ENCODE measurements at places on chromosomes 6 and 20.

DNA sequence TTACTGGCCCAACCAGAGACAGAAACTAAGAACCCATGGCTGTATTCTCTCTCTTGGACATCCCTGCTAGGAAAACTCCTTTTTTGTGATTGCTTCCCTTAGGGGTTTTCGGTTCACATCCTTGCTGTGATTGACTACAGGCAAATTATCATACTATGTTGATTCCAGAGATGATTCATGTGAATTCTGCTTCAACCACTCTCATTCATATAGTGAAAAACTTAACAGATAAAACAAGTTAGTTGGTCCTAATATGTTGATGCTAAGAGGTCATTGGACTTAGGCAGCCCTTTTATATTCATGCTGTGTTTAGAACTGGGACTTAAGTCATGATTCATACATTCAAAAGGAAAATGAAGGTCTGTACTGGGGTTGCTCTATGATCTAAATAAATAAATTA lies 76.9 kb upstream of the CCN2 start:
- no peak for DNase-seq

GRCh38 chr20:16606468-16607070 lies 33.3 kb upstream of the KIF16B start:
- no peak for DNase-seq

DNA sequence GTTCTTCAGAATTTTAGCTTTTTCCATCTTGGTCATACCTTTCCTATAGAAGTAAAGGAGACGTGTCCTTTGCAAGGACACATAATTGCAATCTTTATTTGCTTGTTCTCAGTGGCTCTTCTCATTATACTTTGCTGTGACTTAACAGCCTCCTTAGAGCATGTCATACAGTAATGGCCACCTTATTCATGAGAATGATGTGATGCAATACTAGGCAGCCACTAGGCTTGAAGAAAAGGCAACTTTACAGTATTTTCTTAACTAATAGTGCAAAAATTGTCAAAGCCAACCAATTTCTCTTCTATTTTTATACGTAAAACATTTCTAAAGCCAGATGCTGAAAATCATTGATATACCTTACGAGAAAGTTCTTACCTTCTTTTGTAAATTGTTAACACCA lies 1296.8 kb upstream of the EYS start:
- DNase-seq, result no peak

DNA sequence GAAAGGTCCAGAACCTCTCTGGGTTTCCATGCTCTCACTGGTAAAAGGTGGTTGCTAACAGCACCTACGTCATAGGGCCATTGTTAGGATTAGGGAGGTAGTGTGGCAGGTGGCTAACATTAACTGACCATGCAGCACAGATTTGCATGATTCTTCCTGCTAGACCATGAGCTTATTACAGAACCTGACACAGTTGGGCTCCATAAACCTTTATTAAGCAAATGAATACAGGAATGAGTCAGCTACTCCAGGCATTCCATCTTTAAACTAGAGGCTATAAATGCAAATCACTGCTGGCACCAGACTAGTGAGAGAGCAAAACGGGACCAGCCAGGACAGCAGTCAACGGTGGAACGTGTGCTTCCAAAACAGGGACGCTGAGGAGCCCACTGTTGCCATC lies 440.1 kb downstream of the PTPRT start:
- DNase-seq, result no peak

- DNase-seq, result no peak
These were observed 67.6 kb upstream of the RIN2 start for GRCh38 chr20:19690462-19690861.

GRCh38 chr6:108579328-108579721 lies 18.6 kb downstream of the FOXO3 start:
- no peak for DNase-seq

DNA sequence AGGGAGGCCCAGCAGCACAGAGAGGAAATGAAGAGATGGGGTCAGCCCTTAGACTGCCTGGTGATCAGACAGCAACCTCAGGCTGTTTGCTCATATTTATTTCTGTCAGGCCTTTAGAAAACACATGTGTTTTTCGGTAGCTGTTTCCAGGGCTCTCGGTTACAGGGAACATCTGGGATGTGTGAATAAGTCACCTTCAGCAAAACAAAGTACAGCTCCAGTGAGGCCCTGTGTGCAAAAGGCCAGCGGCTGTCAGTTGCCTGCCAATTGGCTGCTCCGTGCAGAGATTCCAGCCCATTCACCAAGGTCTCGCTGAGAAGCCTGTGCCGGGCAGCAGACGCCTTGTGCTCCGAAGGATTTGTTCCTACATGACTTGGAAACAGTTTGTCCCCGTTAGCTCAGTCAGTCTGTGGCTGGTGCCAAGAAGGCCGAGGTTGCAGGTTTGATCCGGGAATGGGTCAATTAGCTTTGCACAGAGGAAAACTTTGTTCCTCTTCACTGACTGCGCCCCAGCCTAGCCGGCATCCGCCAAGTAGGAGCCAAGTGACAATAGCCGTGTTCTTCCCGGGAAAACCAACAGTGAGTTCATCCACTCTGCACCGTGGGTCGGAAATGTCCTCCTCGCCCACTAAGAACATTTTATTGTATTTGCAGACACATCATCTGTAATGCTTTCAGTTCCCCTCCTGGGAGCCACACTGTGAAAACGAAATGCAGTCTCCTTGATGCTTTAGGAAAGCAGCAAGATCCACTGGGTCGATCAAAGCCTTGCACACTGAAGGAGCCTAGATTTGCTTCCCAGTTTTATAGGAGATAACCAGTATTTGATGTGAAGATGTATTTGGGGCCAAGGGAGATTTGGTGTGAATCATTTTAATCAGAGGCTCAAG lies 315.4 kb upstream of the CDYL start:
- no peak for DNase-seq

DNA sequence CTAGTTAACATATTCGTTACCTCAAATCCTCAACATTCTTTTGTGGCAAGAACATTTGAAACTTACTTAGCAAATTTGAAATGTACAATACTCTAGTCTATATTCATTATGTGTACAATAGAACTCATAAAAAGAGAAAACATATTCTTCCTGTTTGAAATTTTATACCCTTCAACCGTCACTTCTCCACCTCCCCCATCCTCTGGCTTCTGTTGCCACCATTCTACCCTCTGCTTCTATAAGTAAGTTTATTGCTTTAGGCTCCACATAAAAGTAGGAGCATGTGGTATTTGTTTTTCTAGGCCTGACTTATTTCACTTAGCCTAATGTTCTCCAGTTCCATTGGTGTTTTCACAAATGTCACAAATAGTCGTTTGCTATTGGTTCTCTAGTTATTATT lies 205.3 kb downstream of the TENT5A start:
- no peak for DNase-seq

DNA sequence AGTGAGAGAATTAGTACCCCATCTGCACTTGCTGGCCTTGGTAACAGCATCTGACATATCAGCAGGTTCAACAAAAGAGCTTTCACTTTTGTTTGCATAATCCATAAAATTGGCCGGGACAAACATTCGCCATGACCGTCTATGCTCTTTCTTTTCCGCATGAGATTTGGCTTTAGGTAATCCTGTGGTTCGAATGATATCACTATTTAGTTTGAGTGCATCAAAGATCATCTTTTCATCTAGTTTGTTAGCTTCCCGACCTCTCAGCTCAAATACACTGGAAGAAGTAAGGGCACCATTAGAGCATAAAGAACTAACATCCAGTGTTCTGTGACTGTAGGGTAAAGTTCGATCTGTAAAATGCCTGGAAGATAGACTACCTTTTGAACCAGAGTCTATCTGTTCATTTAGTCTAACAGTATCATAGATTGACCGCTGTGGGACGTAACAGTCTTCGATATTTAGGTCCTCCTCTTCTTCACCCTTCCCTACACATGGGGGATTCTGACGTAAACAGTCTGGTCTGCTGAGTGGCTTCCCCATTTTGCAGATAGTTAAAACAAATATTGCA lies 101.6 kb downstream of the DST start:
- no peak for DNase-seq

- no peak for DNase-seq
These were observed 92.7 kb downstream of the SLX4IP start for GRCh38 chr20:10527781-10528180.

- no peak for DNase-seq
These were observed 129.2 kb downstream of the PDSS2 start for GRCh38 chr6:107330168-107330567.

DNA sequence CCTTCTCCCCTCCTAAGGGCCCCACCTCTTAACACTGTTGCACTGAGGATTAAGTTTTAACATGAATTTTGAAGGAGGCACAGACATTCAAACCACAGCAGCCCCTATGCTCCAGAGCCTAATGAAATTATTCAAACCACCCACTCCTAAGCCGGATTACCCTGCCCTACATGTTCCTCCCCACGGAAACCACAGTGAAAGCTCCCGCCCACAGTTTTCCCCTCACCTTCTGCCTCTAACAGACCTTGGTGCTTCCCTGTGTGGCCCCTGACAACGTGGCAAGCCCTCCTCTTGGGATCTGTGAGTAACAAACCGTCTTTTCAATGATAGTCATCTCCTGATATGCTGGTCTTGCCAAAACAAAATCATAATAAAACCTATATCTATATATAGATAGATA lies 74.8 kb downstream of the RIN2 start:
- no peak for DNase-seq

- no peak for DNase-seq
These were observed 22.3 kb downstream of the PNPLA1 start for GRCh38 chr6:36292170-36292569.

DNA sequence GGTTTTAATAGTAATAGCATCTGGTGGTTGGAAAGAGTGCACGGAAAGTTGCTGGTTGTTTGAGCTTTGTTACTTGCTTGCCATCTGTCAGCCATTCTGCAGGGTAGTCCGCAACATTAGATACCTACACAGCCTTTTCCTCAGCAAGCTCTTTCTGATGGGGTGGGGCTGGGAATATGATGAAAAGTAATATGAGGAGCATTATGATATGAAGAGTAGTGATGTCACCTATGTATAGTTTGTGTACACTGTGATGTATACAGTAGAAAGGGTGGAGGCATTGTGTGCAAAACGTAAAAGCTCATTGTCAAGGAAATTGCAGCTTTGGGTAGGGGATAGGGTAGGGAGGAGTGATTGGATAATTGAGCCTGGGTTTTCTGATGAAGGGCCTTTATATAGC lies 16.1 kb downstream of the SCAF8 start:
- no peak for DNase-seq

DNA sequence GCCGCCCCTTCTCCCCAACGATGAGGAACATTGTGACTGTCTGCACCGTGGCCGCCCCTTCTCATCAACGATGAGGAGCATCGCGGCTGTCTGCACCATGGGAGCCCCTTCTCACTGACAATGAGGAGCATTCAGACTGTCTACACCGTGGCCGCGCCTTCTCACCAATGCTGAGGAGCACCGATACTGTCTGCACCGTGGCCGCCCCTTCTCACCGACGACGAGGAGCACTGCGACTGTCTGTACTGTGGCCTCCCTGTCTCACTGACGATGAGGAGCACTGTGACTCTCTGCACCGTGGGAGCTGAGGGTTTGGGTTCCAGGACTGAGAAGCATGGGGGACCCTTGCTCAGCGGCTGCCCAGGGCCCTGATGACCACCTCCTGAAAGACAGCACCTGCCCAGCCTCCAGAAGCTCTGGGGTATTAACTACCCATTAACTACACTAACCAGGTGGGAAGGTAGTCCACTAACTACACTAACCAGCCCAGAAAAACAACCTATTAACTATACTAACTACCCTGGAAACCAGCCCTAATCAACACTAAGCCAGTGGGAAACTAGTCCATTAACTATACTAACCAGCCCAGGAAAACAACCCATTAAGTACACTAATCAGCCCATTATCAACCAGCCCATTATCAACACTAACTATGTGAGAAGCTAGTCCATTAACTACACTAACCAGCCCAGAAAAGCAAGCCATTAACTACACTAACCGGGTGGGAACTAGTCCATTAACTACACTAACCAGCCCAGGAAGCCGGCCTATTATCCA lies 116.9 kb downstream of the TAF4 start:
- no peak for DNase-seq

DNA sequence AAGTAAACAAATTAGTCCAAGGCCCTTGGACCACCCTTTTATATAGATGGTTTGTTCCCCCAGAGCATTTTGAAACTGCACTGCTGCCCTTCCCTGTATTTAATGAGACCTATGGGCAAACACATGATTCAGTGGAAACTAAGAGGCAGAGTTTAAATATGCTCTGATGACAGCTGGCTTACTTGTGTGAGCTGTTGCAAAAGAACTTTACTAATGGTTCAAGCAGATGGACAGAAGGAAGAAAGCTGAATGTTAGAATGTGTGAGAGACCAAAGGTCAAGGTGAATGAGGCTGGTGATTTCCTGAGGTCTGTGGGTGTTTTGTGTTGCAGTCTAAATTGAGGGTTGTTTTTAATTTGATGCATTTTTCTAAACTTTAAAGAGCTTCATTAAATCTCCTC lies 123.0 kb upstream of the CEP162 start:
- no peak for DNase-seq

DNA sequence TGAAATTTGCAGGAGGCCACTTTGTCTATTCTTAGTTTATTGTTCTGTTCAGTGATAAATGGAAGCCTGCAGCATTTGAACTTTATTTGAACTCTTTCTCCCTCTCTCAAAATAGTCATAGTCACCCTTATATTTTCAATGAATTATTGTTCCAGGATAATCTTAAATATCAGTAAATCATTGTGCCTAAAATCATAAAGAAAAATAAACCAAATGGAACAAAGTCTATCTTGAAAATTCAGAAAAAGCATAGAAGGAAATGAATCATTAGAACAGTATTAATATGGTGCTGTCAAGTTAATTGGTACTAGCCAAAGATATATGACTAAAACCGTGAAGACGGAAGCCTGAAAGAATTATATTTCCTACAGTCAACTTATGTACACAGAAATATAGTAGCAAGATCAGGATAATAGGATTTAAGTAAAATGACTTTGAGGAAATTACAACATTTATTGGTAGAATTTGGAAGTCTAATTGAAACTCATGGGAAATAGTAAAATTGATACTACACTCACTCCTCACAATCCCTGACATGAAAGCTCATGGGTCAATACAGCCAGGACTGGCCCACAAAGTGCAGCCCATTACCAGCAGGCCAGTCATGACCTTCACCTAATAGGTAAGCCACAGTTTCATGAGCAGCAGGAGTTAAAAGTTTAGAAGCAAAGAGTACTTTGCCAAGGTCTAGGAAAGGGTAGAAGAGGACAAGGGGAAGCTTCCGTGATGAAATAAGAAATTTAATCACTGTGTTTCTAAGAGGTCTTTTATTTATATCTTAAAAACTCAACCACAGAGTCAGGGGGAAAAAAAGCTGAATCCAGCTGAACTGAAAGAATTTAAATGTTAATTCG lies 119.9 kb upstream of the ENPP5 start:
- no peak for DNase-seq

- no peak for DNase-seq
These were observed 490 bp upstream of the ID1 start for GRCh38 chr20:31604567-31605030.

GRCh38 chr6:9543649-9544048 lies 871.2 kb downstream of the TFAP2A start:
- DNase-seq, result no peak

- DNase-seq, result no peak
These were observed 19.3 kb downstream of the SMLR1 start for GRCh38 chr6:130846501-130846900.

DNA sequence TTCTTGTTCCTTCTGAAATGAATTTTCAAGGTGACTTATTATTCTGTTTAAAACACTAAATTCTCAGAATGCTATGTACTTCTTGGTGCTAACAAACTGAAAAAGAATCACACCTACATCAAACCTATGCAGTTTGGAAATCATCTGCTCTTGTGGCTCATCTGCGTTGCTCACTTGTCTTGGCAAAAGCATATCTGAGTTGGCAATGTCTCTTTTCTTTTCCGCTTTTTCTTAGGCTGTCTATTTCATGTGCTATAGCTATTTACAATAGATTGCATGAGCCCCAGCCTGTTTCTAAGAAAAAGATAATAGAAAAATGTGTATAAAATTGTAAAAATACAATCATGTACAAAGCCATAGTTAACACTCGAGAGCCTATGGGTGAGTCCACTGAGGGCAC lies 348.9 kb upstream of the AGPAT4 start:
- no peak for DNase-seq

Data from activated CD8-positive, alpha-beta memory T cell treated with anti-CD3 and anti-CD28 coated beads for 24 hours (primary cell).